ENCODE measurements at places on chromosomes 5 and 9. TPM values are rescaled to one million over a fixed set of nuclear protein-coding genes. Genes with fewer than 3 reads are reported as not detected.

MORN5 gene
- 1.4 TPM for total RNA-seq

PPIC gene
- 39.2 TPM for total RNA-seq

GRIN1 gene
- total RNA-seq, result 0.21 TPM

NXNL2 gene
- total RNA-seq, result 0.70 TPM

CRB2 gene
- 0.05 TPM for total RNA-seq

- no peak for DNase-seq
Measured at GRCh38 chr5:133953568-133954145, 14.8 kb downstream of the C5orf15 start.

DNA sequence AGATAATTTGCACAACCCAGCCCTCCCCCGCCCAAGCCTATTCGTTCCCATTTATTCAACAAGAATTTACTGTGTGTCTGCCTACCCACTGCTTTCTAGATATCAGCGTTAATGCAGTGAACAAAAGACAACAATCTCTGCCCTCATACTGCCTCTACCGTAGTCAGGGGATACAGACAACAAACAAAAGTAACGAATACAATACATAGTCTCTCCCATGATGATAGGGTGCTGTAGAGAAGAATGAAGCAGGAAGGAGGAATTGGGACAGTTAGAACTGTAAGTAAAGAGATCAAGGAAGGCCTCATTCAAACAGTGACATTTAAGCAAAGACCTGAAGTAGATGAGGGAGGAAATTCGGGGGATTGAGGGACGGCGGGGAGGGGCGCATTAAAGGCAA is 1.7 kb downstream of the GFM2 start:
- DNase-seq, result no peak

GRCh38 chr5:81908044-81908443 is 63.8 kb upstream of the ATG10 start:
- DNase-seq, result no peak

GRCh38 chr9:8750639-8751051 is 951.1 kb upstream of the DMAC1 start:
- DNase-seq, result no peak

DNA sequence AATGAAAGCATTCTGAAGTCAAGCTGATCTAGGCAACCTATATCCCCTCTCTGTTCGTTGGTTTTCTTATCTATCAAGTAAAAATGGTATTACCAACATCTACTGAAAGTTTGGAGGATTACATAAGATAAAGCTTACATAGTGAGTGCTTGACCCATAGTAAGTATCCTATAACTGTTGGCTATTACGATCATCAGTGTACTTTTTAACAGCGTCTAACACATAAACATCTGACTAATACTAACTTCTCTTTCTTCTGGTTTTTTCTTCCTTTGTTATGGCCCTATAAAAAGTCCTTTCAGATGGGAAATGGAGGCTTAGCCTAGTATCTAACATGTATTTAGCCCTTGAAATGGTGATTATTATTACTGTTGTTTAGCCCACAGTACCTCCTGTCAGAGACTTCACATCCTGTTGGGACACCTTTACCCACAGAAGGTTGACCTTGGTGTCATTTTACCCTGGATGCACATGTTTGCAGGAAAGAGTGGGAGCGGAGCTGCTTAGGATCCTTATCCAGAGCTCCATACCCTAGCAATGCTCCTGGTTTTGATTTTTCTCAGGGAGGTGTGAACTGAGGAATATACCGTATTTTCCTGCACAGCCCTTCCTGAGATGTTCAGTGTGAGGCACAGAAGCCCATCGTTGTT is 6.0 kb downstream of the INSYN2B start:
- no peak for DNase-seq

DNA sequence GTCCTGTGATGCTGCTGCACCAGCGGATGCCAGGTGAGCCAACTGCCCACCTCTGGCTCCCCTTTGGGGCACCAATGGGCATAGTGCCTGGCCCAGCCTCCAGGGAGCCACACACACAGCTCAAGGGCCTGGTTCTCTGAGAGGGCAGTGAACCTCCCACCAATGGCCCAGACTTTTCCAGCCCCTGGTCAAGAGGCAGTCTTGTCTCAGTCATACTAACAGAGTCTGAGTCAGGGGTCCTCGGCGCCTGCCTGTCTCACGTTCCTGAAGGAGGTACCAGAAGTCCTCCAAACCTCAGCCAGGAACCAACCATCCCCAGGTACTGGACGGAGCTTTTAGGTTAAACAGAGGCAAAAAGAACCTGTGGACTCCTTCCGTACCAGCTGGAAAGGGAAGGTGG is 121.1 kb downstream of the C5orf15 start:
- no peak for DNase-seq

- no peak for DNase-seq
Measured at GRCh38 chr5:9361835-9362234, 184.0 kb downstream of the SEMA5A start.

- DNase-seq, result no peak
Measured at GRCh38 chr5:142795251-142795650, 25.1 kb downstream of the ARHGAP26 start.

DNA sequence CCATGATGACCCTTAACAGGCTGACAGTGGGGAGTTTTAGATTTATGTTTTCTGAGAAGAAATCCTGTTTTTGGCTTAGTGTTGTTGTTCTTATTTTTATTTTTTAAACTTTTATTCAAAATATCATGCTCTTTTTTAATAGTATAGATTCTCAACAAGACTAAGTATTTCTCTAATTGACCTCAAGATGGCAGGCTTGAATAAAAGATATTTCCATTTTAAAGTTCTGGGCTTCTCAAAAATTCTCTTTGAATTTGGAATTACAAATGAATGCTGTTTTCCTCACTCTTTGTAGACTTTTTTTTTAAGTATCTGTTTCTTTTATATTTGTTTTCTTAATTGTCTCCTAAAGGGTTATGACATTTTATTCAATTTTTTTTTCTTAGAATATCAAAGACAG is 50.0 kb upstream of the SH3GL2 start:
- no peak for DNase-seq

DNA sequence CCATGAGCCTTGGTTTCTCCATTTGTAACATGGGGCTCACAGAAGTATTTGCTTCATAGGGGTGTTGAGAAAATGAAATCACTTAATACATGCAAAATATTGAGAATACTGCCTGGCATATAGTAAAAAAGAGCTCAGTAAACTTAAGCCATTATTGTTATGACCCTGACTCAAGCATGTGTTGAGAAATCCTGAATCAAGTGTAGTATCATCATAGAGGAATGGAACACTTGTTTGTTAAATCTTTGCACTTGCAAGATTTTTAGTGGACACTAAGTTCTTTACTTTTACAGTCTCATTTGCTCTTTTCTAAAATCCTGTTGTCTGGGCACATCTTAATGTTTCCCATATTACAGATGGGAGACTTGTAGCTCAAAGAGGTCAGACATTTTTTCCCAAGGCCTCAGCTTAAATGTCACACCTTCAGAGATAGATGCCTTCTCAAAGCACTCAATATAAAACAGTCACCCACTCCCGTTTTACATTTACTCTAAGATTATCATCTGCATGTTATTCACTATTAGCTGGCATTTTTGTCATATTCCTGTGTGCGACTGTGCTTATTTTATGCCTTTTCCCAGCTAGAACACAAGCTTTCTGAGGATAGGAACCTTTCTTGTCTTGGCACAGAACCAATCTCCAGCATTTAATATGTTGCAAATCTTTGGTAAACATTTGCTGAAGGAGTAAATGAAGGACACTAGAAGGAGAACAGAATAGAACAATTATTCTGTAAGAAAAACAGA is 250.0 kb upstream of the TNC start:
- no peak for DNase-seq

DNA sequence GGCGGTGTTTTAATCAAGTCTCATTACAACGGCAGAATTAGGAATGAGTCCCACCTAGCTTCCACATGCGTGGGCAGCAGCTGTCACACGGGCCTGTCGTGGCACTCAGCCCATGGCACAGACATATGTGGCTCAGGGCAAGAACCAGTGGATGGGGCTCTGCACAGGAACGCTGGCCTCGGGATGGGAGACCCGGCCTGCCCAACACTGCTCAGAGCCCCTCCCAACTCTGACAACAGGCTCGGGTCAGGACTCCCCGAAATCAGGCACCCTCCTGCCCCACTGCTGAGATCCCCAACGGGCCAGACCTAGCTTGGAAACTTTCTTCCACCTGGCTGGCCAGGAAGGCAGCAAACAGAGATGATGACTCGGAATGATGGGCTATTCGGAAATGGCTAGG is 4.9 kb upstream of the SURF6 start:
- no peak for DNase-seq

- no peak for DNase-seq
Measured at GRCh38 chr5:158679221-158679641, 420.5 kb downstream of the EBF1 start.

- no peak for DNase-seq
Measured at GRCh38 chr5:57685516-57686255, 203.1 kb upstream of the ACTBL2 start.

GRCh38 chr9:98341157-98342097 is 86.0 kb upstream of the TBC1D2 start:
- DNase-seq, result no peak

DNA sequence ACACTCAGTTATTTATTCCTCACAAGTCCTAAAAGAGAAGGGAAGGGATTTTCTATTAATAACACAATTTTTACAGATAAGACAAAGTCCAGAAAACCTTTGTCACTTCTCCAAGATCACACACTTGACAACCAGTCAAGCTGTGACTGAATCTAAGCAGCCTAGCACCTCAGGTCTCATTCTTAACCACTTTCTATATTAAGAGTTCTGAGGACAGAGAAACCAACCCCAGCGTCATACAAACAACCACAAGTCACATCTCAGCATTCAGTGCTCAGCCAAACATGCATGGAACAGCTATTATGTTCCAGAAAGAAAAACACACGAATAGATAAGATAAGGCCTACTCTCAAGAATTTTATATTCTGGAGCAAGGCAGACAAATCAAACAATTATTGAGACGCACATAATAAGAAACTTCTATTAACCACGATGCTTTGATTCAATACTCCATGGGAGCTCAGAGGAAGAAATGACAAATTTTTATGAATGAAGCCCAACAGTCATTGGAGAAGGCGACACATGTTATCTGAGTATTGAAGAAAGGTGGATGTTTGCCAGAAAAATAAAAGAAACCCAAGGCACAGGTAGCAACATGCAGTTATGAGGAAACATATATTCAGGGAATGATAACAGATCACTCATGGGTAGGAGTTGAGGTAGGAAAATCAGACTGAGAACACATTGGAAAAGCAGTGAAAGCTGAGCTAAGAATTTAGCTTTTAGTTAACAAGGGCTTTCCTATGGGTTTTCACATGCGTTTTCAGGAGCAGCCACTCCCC is 113.1 kb downstream of the HTR4 start:
- no peak for DNase-seq

- no peak for DNase-seq
Measured at GRCh38 chr9:110077925-110078324, 130.0 kb downstream of the C9orf152 start.

Measured in ureter (tissue), 1 donor.